Right kidney (tissue), 9 donors: ENCODE measurements at places on chromosomes 3 and 15.

DNA sequence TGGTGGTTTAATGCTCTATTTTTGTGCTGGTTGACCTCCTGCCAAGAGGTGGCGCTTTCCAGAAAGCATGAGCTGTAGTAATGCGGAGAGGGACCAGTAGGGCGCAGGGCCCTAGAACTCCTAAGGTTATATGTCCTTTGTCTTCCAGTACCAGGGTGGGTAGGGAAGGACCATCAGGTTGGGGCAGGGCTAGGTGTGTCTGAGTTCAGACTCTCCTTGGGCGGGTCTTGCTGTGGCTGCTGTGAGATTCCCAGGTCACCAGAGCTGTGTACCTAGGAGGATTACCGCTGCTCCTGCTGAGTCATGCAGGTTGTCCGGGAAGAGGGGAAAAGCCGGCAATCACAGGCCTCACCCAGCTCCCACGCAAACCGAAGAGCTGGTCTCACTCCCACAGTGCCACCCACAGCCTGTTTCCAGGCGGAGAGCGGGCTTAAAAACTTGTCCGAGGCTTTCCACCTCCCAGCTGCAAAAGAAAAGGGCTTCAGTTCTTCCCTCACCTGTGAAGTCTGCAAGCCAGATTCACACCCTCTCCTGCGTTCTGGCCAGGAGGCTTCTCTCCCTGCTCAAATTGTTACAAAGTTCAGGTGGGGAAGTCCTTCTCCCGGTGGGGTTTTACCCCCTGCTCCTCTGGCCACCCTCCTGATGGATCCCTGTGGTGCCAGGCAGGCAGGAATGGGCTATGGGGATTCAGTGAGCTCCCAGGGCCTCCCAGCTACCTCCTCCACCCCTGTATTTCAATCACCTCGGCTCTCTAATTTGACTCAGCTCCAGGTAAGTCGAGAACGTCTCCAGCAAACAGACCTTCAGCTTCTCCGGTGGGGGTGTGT lies 37.7 kb upstream of the BCHE start:
- DNase-seq = no peak

DNA sequence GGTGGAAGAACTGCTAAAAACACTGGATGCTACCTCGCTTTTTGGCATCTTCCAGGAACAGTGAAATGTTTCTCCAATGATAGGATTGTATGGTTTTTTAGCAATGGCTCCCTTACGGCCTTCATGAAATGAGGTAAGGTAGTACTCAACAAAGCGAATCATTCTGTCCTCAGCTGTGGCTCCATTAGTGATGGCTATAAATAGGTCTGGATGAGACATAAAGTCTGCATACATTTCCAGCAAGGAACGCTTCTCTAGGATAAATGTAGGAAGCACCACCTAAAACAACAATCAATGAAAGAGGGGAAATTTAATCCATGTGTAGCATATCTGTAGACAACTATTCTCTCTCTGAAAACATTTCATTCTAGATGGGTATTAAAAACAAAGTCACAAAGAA lies 32.4 kb upstream of the SNX4 start:
- no peak for DNase-seq

DNA sequence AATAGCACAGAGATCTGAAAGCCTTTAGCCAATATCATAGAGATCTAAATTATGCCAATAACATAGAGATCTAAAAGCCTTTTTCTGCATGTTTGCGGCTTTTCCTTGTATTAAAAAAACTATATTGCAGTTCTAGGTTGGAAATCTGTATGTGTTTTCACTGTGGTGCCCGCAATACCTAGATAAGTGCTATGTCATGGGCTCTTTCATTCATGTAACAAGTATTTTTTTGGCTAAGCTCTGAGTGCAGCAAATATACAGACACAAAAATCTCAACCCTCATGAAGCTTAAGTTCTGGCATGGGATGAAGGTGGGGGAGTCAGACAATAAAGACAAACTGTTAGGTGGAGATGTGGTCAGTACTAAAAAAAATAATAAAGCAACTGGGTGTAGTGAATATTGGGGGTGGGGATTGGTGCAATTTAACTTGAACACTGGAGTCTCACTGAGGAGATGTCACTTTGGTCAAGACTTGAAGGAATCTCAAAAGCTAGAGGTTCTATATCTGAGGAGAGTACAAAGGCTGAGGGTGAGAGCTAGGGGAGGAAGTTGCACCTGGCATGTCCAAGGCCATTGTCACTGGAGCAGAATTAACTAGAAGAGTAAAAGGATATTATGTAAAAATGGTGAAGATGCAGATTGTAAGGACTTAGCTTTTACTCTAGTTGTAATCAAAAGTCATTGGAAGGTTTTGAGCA lies 973 bp downstream of the BUB1B start:
- peak; percentile 7 for DNase-seq

DNA sequence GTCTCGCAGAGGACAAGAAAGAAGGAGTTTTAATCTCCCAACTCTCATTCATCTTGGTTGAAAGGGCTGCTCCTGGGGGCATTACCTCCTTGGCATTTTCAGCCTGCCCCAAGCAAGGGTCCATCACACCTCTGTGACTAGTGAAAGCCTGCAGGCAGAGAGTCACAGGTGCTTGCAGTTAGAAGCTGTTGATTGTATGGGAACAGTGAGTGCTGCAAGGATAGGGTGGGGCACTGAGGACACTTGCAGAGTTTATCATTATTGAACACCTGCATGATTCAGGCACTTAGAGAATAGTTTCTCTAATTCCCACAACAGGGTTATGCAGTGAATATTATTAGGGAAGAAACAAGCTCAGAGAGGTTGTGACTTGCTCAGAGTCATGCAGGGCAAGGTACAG lies 41.7 kb upstream of the IGF2BP2 start:
- DNase-seq = no peak

DNA sequence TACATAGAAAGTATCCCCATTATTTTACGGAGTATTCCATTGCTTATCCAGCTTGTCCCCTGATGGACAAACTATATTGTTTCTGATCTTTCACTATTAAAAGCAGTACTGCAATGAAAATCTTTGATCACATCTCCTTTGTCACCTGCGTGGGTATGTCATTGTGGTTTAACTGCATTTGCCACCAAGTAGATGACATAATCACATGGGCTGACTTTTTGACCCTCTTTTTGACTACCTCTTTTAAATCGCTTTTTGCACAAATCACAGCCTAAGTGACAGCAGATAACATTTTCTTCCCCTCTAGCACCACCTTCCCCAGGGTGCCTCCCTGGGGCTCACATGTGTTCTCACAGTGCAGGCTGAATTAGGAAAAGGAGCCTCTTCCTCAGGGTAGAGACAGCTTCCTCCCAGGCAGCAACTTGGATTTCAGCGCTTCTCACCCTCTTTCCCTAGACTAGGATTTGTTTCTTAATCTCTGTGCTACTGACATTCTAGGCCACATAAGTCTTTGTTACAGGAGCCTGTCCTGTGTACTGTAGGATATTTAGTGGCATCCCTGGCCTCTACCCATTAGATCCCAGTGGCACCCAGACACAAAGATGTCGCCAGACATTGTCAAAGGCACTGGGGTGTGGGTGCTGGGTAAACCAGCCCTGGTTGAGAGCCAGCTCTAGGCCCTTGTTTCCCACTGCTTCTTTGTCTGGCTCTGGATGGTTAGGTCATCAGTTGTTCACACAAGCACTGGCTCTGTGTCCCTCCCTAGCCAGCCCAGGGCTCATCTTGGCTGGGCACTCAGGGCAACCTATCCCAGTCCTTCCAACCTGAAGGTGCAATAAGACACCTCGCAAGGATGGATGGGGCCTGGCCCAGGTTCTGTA lies 1.3 kb upstream of the RBP1 start:
- DNase-seq = peak; percentile 47

DNA sequence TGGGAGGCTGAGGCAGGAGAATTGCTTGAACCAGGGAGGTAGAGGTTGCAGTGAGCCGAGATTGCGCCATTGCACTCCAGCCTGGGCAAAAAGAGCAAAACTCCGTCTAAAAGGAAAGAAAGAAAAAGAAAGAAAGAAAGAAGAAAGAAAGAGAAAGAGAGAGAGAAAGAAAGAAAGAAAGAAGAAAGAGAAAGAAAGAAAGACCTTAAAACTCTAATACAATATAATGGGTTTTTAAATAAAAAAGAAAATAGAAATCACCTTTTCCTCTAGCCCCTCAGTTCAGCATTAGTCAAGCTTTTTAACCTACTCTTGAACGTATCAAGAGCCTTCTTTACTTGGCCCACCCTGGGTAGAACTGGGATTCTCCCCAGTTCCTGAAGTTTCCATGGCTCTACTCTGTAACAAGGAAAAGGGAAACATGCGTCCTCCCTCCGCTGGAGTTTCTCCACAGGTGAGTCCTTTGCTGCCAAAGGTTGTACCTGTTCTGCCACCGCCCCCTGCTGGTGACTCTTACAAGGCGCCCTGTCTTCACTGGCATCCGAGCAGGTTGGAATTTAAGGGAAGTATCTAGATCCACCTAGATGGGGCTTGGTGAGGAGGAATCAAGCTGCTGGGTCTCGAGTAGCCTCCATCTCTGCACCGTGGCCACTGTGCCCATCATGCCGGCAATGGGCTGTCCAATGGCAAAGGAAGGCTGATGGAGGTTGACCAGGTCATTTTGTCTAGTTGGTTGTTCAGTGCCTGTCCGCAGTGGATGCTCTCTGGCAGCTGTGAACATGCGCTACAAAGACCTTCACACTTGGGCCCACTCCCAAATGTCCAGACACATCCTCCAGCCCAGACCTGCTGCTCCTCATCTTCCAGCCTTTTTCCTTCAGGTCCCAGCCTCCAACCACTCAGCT lies 20.6 kb upstream of the EPHB3 start:
- peak; percentile 32 for DNase-seq

- DNase-seq = no peak
Observed at GRCh38 chr15:48794697-48795134, 16.2 kb downstream of the CEP152 start.

DNA sequence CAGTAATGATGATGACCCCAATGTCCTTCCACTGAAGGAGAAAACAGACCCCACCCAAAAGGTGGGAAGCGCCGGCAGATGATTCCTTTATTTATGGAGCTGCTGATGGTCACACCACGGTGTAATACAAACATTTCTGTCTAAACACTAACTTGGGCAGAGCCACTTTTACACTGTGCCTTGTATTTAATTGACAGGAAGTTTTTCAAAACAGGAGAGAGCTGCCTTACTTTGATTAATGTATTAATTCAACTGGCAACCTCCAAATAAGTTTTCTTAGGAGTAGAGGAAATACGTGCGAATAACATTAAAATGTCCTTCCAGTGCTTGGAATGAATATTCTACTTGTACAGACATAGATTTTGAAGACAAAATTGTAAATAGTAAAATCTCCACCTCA lies 70.4 kb downstream of the WWTR1 start:
- DNase-seq = no peak
